ENCODE measurements at places on chromosomes 5 and 9.

GRCh38 chr5:78706825-78707224 lies 58.3 kb upstream of the LHFPL2 start:
- no peak for DNase-seq

DNA sequence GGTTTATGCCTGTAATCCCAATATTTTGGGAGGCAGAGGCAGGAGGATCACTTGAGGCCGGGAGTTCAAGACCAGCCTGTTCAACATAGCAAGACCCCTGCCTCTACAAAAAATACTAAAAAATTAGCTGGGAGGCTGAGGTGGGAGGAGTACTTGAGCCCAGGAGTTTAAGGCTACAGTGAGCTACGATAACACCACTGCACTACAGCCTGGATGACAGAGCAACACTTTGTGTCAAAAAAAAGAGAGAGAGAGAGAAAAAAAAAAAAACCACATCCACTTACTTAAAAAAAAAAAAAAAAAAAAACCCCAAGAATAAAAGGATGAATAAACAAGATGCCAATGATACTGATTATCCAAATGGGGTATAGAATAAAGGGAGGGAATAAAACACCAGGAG lies 14.4 kb downstream of the CARNMT1 start:
- DNase-seq, result peak; percentile 36

GRCh38 chr5:6493681-6494454 lies 45.2 kb downstream of the UBE2QL1 start:
- no peak for DNase-seq

DNA sequence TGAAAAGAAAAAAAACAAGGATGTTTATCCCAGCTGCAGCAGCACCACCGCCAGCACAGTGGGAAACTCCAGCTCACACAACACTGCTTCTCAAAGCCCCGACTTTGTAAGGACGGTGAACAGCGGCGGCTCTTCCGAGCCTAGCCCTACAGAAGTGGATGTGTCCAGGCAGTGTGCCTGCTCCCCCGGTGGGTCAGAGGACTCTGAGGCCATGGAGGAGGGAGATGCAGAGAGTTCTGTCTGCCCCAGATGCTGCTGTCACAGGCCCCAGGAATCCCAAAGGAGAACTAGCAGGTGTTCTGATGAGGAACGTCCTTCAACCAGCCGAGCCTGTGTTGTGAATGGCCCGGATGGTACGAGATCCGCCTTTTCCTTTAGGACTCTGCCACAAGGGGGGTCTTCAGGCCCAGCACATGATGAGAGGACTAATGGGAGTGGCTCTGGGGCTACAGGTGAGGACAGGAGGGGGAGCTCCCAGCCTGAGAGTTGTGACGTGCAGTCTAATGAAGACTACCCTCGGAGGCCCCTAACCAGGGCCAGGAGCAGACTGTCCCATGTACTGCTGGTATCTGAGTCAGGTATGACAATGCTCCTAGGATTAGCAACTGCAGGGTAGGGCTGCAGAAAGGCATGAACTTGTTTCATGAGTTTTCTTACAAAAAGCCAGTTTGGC lies 43.7 kb downstream of the FBXO38 start:
- DNase-seq, result no peak

GRCh38 chr9:124941679-124942561 lies 1.0 kb upstream of the GOLGA1 start:
- peak; percentile 85 for DNase-seq

DNA sequence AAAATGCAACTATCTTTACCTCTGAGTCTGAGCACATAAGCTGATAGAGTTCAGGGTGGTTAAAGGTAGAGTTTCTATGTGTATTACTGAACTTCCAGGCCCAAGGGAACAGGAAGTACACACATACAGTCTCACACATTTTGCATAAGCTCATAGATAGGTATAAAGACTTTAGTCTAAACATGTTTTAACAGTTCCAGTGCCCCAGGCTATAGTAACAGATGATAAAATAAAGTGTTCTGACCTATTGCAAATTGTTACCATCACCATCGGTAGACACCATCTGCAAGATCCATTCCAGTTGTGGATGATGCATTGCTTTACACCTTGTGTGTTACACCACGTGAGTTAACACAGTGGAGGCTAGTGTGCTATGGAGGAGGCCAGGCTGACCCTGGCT lies 95.8 kb downstream of the TMEM174 start:
- no peak for DNase-seq

Measured in hematopoietic multipotent progenitor cell treated with erythropoietin and hydrocortisone succinate and interleukin-3 and kit ligand, for 4 days (in vitro differentiated cells).